ENCODE measurements at places on chromosomes 6 and 20.

GRCh38 chr6:44219053-44219814, 2.5 kb downstream of the MYMX start:
- peak; percentile 54 for DNase-seq

DNA sequence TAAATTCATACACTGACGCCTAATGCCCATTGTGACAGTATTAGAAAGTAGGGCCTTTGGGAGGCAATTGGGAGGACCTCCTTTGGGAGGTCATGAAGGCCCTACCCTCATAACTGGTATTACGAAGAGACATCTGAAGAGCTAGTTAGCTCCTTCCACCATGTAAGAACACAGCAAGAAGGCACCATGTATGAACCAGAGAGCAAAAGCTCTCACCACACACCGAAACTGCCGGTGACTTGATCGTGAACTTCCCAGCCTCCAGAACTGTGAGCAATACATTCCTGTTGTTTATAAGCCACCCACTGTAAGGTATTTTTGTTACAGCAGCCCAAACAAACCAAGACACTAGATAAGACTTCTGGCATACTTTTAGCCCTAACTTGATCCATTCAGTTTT, 41.8 kb downstream of the GCLC start:
- no peak for DNase-seq

DNA sequence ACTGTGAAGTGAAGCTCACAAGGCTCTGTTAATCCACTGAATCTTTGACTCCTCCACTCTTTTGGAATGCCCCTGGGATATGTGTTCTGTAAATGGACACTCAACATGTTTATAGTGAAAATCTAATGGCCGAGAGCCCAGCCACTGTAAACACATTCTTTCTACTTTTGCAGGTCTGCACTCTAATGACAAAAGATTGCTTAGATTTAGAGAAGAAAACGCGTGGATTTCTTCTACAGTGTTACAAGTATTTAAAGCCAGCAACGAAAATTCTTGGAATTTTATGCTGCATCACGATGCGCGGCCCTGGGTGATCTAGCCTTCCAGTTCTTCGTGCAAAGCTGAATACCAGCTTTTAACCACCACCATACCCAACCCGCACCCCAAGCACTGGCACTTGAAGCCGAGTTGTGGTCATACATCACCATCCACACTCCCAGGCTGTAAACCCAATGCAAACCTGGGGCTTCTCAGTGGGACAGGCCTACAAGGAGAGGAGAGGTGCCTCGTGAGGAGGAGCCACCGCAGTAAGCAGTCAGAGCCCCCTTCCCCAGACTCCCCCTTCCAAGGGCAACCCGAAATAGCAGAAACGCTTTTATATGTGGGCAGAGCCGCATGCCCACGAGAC, 3.7 kb upstream of the FOXO3 start:
- DNase-seq = no peak

- no peak for DNase-seq
Measured at GRCh38 chr6:118335325-118335816, 212.7 kb upstream of the PLN start.

DNA sequence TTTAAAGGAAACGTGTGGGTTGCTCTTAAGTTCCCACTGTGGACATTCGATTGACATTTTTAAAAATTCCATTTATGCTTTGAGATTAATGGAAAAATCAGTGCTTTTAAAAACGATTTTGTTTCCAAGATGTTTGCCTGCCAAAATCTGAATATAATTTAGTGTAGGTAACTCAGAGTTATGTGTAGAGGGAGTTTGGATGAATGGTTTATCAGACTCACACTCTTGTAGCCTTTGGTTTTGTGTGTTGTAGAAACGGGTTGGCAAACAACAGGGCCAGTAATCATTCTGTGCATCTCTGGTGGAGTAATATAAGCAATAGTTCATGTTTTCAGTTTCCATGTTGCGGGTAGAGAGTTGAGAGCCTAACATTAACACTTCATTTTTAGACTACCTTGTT, 140.6 kb downstream of the RPS12 start:
- no peak for DNase-seq

DNA sequence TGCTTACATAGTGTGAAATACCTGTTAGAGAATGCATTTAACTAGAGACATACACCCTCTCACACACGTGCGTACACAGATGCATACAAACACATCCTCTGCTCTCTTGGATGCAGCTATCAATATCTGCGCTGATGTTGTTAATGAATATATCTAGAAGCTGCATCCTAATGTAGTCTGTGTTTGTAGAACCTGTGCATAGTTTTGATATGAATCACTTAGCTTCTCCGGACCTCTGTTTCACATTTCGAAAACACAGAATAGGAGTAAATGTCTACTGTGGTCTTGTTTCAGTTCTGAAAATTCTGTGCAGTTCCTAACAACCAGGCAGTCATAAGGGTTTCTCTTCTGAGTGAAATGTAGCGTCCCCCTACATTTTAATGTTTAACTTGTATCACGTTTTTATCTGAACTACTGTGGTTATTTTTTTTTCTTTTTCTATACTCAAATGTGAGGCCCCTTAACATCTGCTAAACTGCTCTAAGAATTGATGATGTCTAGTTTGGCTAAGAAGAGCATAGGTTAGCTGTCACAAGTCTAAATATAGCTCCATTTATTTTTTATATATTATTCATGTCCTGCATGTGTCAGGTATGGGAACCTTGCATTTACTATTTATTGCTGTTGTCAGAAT, 254.5 kb downstream of the TMEM242 start:
- DNase-seq = no peak

- DNase-seq = no peak
Measured at GRCh38 chr6:30129265-30130178, 6.4 kb upstream of the TRIM40 start.

DNA sequence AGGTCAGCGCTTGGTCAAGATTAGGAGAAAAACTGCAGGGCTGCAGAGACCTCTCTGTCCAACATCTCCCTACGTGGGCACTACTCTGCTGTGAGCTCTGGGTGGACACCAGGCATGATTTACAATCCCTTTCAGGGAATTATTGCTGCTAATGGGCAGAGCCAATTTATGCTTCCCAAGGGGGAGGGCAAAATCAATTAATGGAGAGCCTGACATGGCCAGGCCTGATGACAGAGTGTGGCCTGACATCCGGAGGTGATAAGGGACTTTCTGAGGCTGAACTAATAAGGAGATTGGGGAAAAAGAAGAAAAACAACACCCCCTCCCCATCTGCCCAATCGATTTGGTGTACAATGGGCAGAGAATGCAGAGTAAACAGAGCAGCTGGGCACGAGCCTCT, 5.0 kb upstream of the KCNK16 start:
- no peak for DNase-seq

DNA sequence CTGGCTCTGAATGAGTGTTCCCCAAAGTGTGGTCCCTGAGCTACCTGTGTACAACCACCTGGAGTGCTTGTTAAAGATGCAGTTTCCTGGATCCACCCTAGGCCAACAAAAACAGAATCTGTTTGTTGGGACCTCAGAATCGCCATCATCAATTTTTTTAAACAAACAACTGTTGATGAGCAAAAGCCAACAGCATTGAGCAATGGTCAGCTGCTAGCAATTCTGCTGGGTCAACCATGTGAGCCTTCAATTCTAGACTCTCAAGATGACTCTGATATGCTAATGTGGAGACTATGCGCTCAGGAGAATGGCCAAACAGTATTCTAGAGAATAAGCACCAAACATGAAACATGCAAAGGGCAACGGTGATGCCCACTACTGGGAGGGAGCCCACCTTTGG, 64.4 kb upstream of the IYD start:
- DNase-seq = no peak

DNA sequence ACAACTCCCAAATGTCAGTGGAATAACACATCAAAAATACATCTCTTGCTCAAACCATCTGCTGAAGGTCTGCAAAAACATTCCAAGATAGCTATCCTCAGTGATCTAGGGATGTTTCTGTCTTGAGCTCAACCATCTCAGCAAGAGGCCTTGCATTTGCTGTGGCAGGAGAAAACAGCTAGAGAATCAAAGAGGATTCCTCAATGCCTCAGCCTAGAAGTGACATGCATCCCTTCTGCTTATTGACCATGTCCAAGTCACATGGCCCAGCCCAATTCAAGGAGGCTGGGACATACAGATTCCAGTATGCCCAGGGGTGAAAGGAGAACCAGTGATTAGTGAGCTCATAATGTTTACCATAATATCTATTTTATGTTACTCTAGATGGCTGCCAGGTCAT, 269.5 kb downstream of the PLCB1 start:
- DNase-seq = no peak
